COR-L47 (cell line): ENCODE measurements at places on chromosomes 7 and 10.
A peak's percentile ranks its signal among the peaks of the same experiment; 100 is the strongest.

- no peak for DNase-seq
Measured at GRCh38 chr10:11962176-11962575, 80.4 kb downstream of the UPF2 start.

DNA sequence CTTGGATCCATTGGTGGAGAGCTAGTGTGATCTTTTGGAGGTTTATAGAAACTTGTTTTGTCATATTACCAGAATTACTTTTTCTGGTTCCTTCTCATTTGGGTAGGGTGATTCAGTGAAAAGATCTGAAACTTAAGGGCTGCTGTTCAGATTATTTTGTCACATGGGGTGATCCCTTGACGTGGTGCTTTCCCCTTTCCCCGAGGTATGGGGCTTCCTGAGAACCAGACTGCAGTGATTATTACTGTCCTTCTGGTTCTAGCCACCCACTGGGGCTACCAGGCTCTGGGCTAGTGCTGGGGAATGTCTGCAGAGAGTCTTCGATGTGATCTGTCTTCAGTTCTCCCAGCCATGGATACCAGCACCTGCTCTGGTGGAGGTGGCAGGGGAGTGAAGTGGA is 1030.0 kb downstream of the GRM8 start:
- DNase-seq: no peak

DNA sequence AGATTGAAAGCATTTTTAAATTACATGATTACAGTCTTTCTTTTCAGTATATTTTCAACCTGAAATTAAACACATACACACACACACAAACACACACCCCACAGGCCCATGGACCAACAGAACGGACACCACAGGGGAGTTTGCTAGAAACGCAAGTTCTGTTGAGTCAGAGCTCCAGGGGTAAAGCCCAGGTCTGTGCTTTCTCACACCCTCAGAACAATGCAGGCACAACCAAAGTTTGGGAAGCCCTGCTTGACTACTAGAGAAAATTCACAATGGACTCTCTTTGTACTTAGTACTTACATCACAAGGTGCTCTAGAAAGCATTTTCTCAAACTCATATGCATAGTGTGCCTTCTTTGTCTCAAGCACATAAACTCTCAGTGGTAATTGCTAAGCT is 704.0 kb upstream of the IGFBP3 start:
- DNase-seq: no peak

- no peak for DNase-seq
Measured at GRCh38 chr10:80196270-80196949, 8.9 kb downstream of the ANXA11 start.

- no peak for DNase-seq
Measured at GRCh38 chr7:41652267-41652666, 50.6 kb downstream of the INHBA start.

DNA sequence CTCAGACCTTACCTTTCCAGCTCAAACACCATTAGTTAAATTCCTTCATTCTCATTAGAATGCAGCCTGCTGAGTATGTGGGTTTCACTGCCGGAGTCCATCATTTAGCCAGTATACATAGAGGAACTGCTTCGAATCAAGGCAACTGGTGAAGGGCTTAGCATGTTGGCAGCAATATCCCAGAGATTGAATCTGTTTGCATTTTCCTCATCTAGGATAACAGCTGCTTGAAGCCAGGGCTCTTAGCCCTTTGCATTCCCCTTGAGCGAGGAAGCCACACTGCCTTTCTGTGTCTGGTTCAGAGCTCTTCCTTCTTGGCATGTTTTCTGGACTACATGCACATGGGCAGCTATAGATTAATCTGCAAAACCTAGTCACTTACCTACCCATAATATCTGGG is 14.7 kb downstream of the NODAL start:
- DNase-seq: no peak

- DNase-seq: no peak
Measured at GRCh38 chr10:24791084-24791726, 67.5 kb upstream of the ARHGAP21 start.

GRCh38 chr10:59325116-59325515 is 37.2 kb downstream of the FAM13C start:
- no peak for DNase-seq

DNA sequence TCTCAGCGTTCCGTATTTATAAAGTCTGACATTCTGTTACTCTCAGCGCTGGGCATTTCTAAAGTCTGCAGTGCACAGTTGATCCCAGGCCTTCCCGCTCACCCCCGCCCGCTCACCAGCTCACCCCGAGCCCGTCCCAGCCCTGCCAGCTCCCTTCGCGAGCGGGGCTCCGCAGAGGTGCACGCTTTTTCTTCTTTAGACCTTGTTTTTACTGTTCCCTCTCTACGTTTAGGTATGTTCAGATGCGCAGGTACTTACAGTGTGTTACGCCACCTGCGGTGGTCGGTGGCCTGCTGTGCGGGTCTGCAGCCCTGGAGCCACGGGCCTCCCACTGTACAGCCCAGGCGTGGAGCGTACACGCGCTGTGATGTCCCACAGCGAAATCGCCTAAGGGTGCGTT is 28.8 kb downstream of the NKX6-2 start:
- no peak for DNase-seq

DNA sequence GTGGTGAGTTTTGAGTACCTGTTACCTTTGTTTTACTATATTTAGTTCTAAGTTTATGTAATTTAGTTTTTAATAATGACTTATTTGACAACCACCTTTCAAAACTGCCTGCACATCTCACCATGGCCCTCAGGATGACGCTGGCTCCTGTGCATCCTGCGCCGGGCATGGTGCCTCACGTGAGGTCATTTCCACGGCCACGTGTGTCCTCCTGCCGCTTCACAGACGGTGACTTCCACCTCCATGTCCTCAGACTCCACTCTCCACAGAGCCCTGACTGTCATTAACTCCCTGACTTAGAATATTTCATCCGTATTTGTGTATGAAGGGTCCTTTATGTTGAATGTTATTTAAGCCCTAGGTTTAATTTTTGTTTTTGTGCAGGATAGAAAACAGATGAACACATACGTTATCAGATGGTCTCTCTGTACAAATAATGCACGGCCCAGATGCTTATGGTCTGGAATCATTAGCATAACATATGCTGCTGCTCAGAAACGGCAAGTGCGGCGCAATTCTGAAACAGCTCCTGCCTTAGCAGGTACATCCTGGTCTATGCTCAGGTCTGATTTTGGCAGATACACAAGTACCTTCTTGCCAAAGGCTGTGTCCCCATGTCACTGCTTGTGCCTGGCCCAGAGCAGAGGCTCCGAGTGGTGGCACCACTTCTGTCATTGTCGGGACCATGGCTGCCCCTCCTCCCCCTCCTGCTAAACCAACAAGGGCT is 155.8 kb downstream of the WDR37 start:
- no peak for DNase-seq

- peak; percentile 14 for DNase-seq
Measured at GRCh38 chr7:150323682-150324372, 482 bp upstream of the ACTR3C start.

DNA sequence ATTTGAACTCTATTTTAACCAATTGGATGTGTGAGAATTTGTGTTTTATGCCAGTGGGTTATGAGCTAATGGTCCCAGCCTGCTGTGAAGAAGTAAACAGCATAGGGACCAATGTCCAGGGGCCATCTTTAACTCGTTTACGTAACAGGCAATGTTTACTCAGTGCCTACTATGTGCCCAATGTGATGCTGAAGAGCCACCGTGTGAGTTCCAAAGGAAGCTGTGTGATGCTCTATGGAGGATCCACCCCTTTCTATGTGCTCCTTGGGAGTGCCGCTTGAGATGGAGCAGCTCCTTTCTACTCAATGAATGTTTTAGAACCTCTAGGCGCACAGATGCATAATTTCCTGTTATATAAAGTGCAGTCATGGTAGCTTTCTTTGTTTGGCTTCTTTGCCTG is 21.3 kb downstream of the DYNC1I1 start:
- no peak for DNase-seq

GRCh38 chr10:42960991-42961795 is 115.7 kb upstream of the RET start:
- DNase-seq: no peak

DNA sequence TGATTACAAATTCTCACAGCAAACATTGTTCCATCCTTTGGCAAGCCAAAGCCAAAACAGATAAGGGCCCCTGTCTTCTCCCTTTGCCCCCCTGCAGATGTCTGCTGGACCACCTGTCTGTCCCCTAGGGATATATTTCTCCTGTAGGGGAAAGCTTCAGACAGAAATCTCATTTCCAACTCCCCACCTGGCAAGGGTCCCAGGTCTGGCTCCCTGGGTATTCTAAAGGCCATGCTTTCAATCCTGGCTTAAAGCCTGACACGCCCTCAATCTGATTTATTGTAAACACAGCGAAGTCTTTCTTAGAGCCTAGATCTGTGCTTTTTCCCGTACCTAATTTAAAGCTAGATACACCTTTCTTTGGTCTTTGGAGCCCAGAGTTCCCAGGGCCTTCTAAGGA is 66.1 kb downstream of the KCNMA1 start:
- peak; percentile 83 for DNase-seq

- no peak for DNase-seq
Measured at GRCh38 chr10:28913436-28914237, 236.3 kb downstream of the BAMBI start.

DNA sequence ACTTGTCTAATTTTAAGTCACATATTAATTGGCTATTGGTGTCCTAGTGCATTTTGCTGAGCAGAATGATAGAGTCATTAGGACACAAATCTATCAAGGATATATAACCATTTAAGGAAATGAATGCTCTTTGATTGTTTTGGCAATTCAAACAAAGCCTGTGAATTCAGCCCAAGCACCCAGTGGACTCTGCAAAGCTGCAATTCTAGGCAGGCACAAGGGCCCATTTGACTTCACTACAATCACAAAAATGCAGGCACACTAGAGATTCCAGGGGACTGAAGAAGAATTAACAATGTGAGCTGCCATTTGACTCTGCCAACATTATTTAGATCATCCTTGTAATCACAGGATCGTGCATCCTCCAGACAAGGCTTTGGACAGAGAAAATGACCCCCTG is 544.2 kb upstream of the PHF14 start:
- DNase-seq: no peak

DNA sequence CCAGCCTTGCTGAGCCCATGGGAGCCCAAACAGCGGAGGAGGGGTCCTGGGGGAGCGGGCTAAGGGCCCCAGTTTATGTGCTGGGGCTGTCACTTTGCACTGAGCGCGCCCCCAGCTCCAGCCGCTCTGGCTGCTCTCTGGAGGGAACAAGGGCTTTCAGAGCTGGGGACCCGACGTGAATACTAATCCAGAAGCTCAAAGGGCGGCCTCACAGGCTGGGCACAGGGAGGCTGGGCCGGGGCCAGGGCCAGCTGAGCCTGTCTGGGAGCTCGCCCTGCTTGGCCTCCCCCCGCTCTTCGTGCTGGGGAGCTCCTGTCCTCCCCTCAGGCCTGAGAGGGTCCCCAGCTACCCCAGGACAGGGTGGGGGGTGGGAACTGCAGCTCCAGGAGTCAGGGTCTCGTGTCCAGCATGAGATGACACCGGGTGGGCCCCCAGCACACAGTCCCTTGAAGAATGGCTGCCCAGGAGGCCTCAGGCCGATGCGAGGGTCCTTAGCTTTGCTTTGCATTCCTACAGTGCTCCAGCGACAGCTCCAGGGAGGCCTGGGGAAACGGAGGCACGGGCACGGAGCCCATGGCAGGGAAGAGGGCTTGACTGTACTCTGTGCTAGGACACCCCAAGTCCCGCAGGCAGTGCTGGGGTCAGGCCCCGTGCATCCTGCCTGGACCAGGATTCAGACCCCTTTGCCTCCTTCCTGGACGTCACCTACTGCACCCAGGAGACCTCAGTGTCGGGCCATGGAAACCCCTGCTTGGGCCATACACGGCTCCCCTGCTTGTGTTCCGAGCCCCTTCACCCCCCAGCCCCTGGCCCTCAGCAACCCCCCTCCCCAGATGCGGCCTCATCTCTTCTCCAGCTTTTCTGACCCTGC is 5.8 kb upstream of the AMZ1 start:
- DNase-seq: no peak

- no peak for DNase-seq
Measured at GRCh38 chr7:92115821-92116220, 18.5 kb downstream of the CYP51A1 start.
